ENCODE measurements at places on chromosomes 7 and 10.
A peak's percentile ranks its signal among the peaks of the same experiment; 100 is the strongest.

DNA sequence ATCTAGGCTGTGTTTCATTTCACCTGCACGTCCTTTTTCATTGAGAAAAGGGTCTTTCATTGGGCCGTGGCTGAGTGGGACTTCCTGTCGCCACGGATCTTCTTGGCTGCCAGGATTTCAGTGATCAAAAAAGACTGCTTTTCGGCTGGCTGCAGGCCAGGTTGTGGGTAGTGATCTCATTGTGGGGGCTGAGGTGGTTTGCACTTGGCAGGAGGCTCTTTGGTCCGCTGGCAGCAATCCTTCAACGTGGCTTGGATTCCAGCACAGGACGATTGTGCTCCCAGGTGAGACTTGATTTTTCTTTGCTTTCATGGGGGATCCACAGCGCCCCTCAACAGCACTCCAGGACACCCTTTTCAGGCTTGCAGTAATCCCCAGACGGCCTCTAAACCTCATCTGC, 29.0 kb upstream of the ZNF273 start:
- peak; percentile 48 for DNase-seq

- DNase-seq, result no peak
Observed at GRCh38 chr10:132666705-132667341, 119.1 kb downstream of the NKX6-2 start.

DNA sequence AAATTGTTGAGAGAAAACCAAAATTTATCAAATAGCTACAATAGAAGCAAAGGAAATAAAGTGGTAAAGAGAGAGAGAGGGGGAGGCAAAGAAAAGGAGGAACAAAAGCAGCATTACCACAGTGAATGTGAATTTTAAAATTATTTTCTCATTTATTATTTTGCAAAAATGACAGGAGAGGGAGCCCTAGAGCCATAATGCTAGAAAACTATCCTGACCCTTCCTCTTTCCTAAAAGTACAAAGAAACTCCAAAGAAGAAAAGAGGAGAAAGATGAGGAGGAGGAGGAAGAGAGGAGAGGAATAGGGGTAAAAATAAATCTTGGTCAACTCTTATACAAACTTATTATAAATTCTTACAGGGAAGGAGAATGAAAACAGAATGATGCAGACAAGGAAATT, 921.5 kb downstream of the NRG3 start:
- DNase-seq, result no peak

DNA sequence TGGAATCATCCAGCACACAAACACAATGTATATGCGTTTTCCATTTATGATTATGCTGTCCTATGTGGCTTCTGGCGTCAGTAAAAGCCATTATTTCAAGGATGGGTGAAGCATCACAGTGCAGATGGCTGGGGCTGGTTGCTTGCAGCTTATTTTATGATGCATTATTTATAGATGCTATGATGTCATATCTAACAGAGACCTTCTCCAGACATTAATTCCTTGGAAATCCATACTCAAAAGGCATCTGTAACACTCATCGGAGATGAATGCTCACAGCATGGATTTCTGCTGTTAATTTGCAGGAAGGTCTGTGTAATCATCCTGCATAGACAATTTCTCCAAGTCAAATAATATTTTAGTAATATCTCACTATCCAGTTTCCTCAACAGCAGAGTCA, 7.2 kb downstream of the RGS10 start:
- DNase-seq, result no peak

- no peak for DNase-seq
Observed at GRCh38 chr10:125010362-125010761, 68.4 kb downstream of the ZRANB1 start.

- DNase-seq, result no peak
Observed at GRCh38 chr10:132641966-132642731, 104.6 kb downstream of the INPP5A start.
